ENCODE measurements at places on chromosomes 12 and 14.
A peak's percentile ranks its signal among the peaks of the same experiment; 100 is the strongest.

GRCh38 chr12:76426160-76426559, 77.9 kb upstream of the BBS10 start:
- DNase-seq: no peak

DNA sequence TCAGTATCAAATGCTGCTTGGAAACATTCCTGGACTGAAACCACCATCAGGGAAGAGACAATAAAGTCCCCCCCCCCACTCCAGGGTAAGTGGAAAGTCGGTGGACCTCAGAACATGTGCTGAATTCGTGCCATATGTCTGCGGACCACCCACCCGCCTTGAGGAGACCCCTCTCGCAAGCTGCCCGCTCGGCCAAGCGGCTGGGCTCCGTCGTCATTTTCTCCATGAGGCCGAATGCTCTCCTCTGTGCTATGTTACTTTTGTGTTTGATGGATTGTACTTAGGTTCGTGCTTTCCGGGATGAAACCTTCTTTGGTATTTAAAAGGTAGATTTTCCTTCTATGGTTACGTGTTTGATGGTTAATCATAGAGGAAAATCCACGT, 136.2 kb upstream of the RTL1 start:
- DNase-seq: no peak

GRCh38 chr14:95302667-95303506, 16.8 kb downstream of the CLMN start:
- no peak for DNase-seq

DNA sequence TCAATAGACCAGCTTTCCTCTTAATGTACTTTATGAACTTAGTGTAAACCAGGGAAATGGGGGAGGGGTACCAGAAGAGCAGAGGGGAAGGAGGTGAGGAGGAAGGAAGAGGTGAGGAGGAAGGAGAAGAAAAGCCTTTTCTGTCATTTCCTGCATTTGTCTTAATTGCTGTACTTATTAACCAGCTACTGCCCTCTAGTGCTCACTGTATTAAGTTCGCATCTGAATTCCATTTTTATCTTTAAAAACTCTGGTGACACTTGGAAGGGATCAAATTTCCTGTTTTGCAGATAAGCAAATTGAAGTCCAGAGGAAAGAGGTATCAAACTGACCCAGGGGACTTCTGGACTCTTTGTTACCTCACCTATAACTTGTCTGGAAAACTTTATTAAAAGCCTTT, 22.2 kb downstream of the MANSC1 start:
- DNase-seq: peak; percentile 71

GRCh38 chr12:75511116-75512048, at the start of gene KRR1:
Gene KRR1, minus strand, starts transcription at chr12:75511609. Its CDS starts 12 bp downstream, at chr12:75511597.
- DNase-seq: peak; percentile 95

GRCh38 chr12:43102546-43103264, 449.3 kb downstream of the ADAMTS20 start:
- DNase-seq: no peak

GRCh38 chr12:114689075-114689994, 5.4 kb upstream of the TBX3 start:
- no peak for DNase-seq

DNA sequence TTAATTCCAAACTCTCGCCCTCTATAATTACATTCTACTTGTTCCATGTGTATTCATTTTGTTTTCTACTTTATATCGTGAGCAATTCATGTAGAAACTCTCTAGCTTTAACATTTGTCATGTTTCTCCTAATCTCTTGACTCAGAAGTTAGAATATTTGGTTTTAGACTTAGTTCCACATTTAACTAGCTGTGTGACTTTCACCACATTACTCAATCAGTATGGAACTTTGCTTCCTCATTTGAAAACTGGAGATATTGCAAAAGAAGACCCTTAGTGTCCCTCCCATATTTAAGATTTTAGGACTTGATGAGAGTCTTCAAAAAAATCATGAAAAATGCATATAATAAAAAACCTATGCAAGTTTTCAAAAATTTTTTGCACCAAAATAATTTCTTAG, 447.5 kb downstream of the GXYLT1 start:
- no peak for DNase-seq

GRCh38 chr12:117159674-117160073, 30.6 kb downstream of the FBXO21 start:
- no peak for DNase-seq

DNA sequence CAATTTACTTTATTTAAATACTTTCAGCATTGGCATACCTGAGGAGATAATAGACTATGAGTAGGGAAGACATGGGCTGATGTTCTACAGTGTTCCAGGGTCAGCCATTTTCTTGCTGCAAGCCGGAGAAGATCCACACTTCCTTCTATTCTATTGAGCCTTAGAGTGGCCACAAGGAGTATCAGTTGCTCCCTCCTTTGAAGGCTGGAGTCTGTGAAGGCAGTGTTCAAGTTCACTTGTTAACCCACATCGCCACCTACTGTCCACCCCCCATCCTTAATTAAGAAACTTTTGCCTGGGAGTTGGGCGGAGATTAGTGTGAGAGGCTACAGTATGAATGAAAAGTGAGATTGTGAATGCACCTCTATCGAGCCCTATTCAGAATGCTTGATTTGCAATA, 666.6 kb downstream of the NRXN3 start:
- no peak for DNase-seq

- no peak for DNase-seq
Observed at GRCh38 chr12:3075315-3075714, 1.9 kb upstream of the TSPAN9 start.

DNA sequence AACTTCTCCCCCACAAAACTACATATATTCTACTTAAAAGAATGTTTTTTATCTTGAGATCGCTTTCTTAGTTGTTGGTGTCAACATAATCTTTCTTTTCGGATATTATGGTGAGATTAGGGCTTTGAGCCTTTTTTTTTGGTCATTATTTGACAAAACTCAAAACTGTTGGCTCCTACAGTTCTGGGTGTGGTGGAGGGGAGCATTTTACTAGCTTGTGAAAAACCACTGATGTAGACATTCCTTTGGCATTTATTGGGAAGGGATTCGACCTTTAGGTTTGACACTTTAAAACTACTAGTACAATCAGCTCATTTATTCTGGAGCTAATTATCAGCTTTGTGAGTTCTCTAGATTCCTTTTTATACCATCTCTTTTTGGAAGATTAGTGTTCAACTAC, 24.4 kb downstream of the MSRB3 start:
- no peak for DNase-seq

DNA sequence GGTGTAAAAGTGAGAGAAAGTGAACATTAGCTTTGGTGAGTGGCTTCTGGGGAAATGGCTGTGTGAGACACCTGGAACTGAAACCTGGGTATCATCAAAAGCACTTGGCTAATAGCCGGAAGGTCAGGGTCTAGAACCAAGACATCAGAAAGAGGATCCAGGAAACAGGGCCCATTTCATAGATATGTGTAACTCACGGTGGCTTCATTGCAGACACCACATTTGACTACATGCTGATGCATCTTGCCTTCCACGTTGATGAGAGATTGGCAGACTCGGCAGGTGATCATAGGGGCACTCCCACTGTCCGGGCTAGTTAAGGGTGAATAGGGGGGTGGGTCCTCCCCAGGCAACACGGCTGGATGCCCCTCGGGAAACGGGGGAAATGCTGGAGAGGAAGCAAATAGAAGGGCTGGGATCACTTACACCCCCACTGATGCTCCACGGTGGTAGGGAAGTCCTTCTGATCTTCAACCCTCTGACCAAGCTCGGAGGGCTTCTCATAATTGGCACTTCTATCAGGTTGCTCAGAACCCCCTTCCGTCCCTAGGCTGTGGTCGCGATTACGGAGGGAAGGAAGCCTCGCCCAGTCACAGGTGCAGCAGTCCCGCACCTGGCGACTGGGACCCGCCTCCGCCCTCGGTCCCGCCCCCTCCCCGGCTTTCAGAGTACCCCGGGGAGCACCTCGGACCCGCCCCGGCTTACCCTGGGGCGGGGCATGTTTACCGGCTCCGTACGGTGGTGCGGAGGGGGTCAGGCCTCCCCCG, 593 bp downstream of the PIP4P1 start:
- peak; percentile 79 for DNase-seq

DNA sequence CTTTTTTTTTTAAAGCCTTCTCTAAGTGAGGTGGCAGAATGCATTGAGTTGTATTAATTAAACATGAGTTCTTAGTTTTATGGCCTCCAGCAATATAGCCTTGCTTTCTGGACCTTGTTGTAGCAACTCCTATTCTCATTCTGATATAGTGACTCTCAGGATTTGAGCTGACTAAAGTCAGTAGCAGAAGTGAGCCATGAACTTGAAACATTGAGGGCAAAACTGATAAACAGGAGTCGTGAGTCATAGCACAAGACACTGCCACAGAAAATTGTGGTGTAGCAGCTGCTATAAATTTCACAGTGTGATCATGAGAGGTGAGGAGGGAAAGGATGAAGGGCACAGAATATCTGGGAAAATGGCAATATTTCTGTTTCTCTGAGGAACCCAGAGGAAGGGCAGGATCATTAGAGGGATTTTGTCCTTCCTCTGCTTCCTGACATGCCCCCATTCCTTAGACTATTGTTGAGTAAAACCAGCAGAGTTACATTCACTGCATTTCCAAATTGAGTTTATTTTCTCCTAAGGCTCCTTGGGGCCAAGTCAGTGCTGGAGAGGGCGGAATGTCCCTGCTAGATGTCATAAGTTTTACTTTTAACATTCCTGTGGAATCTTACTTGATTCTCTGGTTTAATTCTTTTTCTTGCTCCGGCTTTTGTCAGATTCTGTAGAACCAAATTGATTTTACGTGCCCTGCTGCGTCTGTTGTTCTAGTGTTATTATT, 7.5 kb downstream of the KLRG1 start:
- peak; percentile 51 for DNase-seq

- no peak for DNase-seq
Observed at GRCh38 chr14:54974788-54975414, 52.0 kb downstream of the WDHD1 start.

- no peak for DNase-seq
Observed at GRCh38 chr14:64656986-64657385, 47.2 kb upstream of the PLEKHG3 start.

GRCh38 chr12:101356794-101357193, 50.8 kb downstream of the ARL1 start:
- no peak for DNase-seq

DNA sequence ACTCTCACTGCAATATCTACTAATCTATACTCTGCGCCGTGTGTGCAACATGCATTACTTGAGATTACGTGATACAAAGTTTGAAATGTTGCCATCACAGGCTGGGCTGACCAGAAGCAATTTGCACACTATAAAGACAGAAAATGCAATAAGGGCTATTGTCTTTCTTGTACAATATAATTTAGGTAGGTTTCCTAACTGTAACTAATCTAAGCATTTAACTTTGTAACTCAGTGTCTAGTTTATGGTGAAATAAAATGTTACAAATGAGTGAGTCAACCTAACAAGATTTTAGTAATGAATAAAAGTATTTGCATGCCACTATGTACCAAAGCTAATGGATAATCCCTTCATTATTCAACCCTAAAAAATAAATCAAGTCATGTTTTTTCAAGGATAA, 57.8 kb downstream of the LRP6 start:
- no peak for DNase-seq

DNA sequence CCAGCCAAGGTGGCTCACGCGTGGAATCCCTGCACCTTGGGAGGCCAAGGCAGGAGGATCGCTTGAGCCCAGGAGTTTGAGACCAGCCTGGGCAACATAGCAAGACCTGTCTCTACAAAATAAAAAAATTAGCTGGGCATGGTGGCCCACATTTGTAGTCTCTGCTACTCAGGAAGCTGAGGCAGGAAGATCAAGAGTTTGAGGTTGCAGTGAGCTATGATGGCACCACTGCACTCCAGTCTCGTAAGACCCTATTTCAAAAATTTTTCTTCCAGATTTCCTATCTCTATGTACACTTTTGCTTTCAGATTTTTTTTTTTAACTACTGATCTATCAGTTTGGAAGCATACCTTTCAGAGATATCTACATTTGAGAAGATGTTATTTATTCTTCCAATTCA, 15.3 kb downstream of the SNX6 start:
- no peak for DNase-seq

DNA sequence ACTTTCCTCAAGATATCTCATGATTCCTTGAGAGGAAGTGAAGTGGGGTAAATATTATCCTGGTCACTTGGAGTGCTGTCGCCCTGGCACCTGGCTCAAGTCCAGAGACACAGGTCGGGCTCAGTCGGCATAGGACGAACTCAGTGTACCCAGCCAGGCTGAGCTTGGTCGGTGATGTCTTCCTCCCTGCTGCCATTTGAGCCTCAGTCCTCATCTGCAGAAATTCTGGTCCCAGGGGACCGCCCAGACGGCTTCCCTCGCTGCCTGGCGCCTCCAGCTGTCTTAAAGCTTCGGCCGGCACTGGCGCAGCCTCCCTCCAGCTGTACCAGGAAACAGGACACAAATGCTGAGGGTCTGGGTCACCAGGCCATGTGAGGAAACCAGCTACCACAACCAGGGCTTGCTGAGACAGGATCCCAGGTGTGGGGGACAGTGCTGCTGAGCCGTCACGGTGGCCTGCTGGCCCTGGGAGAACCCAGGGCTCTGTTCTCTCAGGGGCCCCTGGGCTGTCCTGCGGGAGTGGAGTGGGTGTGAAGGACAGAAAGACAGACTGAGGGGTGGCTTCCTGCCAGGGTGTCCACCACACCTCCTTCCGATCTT, 5.0 kb upstream of the KLC1 start:
- DNase-seq: no peak

- no peak for DNase-seq
Observed at GRCh38 chr14:72278316-72278715, 346.1 kb downstream of the RGS6 start.

DNA sequence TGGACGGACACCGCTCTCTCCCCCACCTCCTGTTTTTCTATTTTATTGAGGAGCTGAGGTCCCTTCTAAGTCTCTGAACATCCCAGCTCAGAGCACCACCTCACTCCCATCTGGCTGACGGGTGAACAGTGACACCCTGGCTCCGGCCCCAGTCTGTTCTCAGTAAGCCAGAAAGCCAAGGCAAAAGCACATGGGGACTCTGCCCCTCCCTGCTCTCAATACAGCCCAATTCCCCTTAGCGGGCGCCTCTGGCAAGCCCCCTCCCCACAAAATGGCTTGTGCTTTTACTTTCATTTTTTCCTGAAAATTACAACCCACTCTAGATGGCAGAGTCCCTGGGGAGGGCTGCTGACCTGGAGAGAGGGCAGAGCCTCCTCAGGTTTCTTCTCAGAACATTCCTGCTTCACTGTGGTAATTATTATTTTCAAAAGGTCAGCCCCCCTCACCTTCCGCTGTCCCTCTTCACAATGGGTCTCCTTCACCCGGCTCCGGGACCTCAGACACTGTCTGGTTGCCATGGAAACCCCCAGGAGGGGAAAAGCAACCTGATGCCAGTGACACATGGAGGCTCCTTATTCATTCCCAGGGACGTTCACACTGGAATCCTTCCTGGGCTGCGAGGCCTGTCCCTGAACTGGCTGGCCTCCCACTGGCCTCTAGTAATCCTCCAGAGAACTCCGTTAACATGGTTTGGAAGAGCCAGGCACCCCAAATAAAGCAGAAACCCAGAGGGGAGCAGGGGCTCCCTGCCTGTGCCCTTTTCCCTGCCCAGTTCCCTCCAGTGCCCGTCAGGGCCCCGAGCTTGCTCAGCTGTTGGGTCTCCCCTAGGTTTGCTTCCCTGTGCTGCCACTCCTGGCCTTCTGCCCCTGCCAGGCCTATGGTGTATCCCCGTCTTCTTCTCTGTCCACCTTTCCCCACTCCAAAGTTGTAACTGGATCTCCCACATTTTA, 15.9 kb downstream of the COL2A1 start:
- no peak for DNase-seq
